ENCODE measurements at places on chromosomes 3 and 15.
A peak's percentile ranks its signal among the peaks of the same experiment; 100 is the strongest.

DNA sequence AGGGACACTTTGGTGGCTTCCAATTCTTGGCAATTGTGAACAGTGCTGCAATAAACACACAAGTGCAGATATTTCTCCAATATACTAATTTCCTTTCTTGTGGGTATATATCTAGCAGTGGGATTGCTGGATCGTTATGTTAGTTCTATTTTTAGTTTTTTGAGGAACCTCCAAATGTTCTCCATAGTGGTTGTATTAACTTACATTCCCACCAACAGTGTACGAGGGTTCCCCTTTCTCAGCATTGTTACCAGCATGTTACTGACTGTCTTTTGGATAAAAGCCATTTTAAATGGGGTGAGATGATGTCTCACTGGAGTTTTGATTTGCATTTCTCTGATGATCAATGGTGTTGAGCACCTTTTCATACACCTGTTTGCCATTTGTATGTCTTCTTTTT is 92.8 kb downstream of the DAPK2 start:
- DNase-seq, result no peak

DNA sequence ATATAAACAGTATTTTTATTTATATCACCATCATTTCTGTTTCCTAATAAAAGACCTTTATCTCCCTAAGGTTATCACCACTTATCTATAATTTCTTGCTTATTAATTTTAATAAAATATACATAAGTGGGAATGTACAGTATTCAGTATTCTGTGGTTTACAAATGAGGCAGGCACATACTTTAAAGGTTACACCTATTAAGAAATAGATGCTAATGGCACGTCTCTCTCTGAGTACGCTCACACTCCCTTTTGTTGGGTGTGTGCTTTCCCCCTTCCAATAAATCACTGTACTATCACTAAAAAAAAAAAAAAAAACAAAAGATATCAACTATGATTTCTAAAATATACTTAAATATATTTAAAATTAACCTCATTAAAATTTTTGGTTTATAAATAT is 8.9 kb downstream of the OXNAD1 start:
- no peak for DNase-seq

GRCh38 chr3:30222441-30222840 is 384.0 kb upstream of the TGFBR2 start:
- no peak for DNase-seq

GRCh38 chr15:40564591-40565332 is at the start of gene CCDC32:
CCDC32 (minus strand) TSS chr15:40565042; CDS start chr15:40563015, 2,027 bp downstream.
- peak; percentile 93 for DNase-seq

DNA sequence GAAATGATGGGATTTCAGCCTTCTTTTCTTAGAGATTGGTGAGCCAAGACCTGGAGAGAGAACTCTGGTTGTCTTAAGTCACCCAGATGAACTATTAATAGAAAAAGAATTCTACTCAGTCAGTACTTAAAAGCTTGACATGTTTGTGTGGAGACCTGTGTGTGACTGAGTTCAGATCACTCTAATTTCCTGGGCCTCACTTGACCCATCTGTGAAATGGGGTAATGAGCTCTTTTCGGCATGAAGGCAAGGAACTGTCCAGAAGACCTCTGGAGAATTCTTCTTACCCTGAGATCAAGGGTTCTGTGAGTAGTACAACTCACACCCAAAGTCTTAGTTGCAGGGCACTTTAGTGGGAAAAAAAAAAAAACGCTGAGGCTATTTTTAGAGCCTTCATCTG is 92.9 kb downstream of the LPP start:
- DNase-seq, result no peak

DNA sequence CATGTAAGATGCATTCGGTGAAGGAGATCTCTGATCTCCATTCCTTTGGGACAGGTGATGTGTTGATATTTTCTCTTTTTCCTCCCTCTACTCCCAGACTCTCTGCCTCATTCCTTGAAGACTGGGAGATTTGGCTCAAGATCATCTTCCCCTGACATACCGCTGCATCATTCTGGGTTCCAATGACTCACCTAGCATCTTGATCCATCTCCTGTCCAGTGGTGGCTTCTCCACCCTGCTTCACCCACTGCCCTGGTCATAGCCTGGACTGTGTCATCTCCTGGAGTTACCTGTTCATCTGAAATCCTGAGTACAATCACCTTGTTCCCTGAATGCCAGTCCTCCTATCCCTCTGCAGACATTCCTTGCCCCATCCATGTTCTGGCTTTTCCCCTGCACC is 57.4 kb upstream of the TRAK1 start:
- no peak for DNase-seq

DNA sequence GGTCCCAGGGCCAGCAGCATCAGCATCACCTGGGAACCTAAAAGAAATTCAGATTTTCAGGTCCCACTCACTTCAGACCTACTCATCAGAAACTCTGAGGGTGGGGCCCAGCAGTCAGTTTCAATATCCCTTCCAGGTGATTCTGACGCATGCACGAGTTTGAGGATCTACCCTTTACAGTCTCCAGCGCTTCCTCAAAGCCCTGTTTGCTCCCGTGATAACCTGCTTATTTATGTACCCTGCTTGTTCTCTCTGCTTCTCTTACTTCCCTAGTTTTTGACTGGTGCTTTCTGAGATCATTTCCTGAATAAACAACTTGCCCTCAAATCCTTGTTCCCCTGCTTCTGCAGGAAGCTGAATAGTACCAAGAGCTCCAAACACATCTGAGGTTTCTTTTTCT is 245.3 kb downstream of the ZNF621 start:
- DNase-seq, result no peak

- DNase-seq, result no peak
Observed at GRCh38 chr3:152040319-152040718, 166.9 kb downstream of the SUCNR1 start.

Measured in T follicular helper cell (primary cell).